Fibroblast of skin of left quadriceps (primary cell): ENCODE measurements at places on chromosomes 11 and 22.

- no peak for DNase-seq
Observed at GRCh38 chr11:102926517-102926916, 29.0 kb downstream of the MMP13 start.

- DNase-seq, result no peak
Observed at GRCh38 chr11:47848700-47849155, 578 bp upstream of the NUP160 start.

DNA sequence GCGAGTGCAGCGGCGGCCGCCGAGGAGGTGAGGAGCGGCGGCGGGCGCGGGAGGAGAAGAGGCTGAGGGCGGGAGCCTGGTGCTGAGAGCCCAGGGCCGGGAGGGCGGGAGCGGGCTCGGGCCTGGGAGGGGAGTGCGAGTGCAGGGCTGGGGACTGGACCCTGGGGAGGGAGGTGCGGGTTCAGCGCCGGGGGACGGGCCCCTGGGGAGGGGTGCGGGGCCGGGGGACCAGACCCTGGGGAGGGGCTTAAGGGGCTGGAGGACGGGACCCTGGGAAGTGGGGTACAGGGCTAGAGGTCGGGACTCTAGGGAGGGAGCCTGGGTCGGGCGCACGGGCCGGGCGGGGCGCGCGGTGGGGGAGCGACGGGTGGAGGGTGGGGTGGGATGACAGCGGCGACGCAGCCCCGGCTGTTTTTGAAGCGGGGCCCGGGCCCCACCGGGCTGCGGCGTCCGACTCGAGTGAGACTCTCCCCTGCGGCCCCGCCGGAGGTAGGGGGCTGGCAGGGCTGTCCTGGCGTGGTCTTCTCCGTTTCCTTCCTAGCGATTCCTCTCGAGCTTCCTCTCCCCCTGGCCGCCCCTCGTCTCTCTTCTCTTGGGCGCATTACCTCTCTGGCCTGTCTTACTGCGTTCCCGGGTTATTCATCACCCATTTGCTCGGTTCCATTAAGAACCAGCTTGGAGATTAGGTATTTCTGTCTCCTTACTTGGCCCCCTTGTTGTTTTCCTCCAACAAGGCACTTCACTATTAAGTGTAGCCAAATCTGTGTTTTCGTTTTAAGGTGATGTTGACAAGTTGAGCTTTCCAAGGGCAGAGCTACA, 754 bp downstream of the NUP50 start:
- DNase-seq, result no peak

DNA sequence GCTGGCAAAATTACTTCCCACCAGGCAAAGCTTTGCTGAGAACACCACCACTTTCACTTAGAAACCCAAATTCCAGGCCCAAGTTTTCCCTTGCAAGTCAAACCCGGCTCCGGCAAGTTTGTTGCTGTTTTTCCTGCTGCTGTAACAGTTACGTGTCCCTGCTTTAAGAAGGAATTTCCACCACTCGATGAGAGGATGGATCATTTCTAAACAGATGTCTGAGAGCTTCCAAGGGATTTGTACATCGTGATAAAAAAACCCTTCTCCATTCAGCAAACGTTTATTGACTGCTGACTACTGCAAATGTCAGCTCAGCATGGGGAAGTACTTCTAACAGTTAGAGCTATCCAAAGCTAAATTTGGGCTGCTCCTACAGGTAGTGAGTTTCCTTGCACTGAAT, 19.7 kb downstream of the P2RX3 start:
- DNase-seq, result no peak

DNA sequence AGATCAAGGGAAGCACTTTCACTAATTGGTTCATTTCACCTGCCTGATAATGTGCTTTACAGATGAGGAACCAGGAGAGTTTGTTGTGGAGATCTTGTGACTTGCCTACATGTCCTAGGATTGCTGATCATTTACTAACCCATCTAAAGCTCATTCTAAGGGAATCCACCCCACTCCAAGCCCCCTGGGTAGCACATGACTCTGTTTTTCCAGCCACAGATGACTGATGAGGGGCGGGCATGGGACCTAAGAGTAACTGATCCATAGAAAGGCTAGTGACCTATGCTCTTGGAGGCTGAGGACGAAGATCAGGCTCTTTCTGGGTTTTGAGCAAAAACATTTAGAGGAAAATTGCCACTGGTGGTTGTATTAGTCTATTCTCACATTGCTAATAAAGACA, 378.1 kb downstream of the CADM1 start:
- DNase-seq, result no peak

DNA sequence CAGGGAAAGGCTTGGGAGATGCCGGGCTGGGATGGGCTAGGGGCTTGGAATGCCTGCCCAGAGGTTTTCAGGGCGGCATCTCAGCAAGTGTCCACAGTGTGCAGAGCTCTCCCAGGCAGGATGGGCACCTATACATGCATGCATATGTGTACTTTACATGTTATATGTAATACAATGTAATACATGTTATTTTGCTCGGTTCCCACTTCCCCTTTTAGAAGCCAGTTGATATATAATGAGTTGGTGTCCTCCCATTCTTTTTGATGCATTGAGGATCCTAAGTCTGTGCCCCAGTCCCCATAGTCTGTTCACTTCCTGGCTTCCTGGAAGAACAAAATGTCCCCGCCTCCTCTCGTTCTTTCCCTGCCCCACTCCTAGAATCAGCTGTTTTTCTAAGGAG, 20.1 kb upstream of the EIF3D start:
- DNase-seq, result no peak

DNA sequence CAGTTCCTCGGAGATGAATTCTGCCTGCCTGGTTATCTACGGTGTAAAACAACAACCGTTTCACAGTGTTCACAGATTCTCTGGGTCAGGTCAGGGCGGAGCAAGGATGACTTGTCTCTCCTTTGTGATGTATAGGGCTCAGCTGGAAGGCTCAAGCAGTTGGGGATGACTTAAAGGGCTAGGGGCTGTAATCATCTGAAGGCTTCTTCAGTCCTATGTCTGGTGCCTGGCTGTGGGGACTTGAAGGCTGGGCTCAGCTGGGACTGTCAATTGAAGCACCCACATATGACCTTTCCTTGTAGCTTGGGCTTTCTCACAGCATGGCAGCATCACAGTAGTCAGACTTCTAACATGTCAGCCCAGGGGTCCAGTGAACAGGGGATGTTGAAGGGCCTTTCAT, 29.3 kb downstream of the EIF3F start:
- DNase-seq, result no peak

- DNase-seq, result no peak
Observed at GRCh38 chr11:35650006-35650405, 12.6 kb upstream of the TRIM44 start.

GRCh38 chr22:50313600-50313999, 6.2 kb upstream of the PLXNB2 start:
- DNase-seq, result no peak

DNA sequence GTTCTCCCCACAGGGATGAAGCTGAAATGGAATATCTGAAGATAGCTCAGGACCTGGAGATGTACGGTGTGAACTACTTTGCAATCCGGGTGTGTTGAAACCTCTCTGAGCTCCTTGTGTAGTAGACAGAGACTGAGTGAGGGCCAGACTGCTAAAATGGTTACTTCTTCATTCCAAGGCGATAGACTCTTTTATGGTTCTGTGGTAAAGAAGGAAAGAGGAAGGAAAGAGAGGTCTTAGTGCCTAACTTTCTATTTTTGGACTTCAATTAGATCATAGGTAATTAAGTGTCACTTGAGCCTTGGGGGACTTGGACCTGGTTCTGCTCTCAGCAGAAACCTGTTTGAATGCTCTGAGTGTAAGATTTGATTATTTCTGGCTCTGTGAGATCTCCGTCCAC, 54.7 kb downstream of the NF2 start:
- DNase-seq, result no peak

- no peak for DNase-seq
Observed at GRCh38 chr11:132872211-132872610, 660.1 kb downstream of the OPCML start.

- DNase-seq, result no peak
Observed at GRCh38 chr22:30425616-30426387, at the start of gene MTFP1. Gene MTFP1 (plus strand): TSS chr22:30425768. CDS start chr22:30425880, 112 bp downstream.

GRCh38 chr22:43228330-43228729, 41.4 kb upstream of the TTLL12 start:
- no peak for DNase-seq

DNA sequence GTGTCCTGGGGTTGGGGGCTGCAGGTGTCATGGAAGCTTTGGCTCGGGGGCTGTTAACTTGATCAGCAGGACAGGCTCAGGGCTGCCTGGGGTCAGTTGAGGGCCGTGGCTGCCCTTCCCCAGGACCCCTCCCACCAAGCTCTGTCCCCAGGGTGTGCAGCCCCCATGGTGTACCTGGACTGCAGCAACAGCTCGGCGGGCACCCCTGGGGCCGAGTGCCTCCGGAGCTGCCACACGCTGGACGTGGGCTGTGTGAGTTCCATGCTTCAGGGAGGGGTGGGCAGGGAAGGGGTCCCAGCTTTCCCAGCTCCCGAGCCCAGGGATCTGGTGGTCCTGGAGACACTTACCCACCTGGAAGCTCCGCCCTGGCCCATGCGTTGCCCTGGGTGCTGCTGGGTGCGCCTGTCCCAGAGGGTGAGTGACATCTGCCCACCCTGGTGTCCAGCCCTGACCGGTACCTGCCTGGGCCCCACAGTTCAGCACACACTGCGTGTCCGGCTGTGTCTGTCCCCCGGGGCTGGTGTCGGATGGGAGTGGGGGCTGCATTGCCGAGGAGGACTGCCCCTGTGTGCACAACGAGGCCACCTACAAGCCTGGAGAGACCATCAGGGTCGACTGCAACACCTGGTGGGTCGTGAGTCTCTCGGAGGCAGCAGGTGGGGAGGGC, 11.3 kb downstream of the MUC5B start:
- DNase-seq, result no peak

- DNase-seq, result no peak
Observed at GRCh38 chr11:11304550-11304949, 48.5 kb downstream of the CSNK2A3 start.

DNA sequence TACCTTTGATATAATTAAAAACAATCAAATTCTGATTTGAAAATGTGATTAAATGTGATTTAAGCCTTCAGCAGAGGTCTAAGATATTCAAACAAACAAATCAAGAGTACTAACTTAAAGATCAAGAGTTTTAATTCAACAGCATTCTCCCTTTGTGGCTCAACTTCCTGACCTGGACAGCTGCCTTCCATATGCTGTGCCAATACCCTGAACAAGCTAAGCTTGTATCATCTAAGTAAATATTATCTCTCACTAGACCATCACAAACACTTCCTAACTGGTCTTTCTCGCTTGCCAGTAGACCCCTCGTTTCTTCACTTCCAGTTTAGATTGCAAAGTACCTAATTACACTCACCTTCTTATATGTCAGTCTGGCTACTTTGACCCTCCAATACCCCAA, 35.9 kb upstream of the P4HA3 start:
- no peak for DNase-seq

- no peak for DNase-seq
Observed at GRCh38 chr11:106691807-106692365, 326.4 kb downstream of the GUCY1A2 start.

- no peak for DNase-seq
Observed at GRCh38 chr22:19579115-19579811, 55.1 kb upstream of the CLDN5 start.

DNA sequence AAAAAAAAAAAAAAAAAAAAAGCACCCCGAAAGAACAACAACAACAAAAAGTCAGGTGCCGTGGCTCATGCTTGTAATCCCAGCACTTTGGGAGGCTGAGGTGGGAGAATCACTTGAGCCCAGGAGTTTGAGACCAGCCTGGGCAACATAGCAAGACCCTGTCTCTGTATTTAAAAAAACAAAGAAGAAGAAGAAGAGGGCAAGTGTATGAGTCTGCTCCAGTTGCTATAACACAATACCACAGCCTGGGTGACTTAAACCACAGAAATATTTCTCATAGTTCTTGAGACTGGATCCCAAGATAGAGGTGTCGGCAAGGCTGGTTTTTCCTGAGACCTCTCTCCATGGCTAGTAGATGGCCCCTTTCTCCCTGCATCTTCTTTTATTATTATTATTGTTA, 12.4 kb downstream of the CRYBA4 start:
- no peak for DNase-seq

- DNase-seq, result no peak
Observed at GRCh38 chr11:17386331-17387084, 2.0 kb downstream of the KCNJ11 start.

- no peak for DNase-seq
Observed at GRCh38 chr22:35128637-35129036, 62.7 kb downstream of the ISX start.

- DNase-seq, result no peak
Observed at GRCh38 chr11:69841859-69842698, 22.9 kb upstream of the FGF3 start.

DNA sequence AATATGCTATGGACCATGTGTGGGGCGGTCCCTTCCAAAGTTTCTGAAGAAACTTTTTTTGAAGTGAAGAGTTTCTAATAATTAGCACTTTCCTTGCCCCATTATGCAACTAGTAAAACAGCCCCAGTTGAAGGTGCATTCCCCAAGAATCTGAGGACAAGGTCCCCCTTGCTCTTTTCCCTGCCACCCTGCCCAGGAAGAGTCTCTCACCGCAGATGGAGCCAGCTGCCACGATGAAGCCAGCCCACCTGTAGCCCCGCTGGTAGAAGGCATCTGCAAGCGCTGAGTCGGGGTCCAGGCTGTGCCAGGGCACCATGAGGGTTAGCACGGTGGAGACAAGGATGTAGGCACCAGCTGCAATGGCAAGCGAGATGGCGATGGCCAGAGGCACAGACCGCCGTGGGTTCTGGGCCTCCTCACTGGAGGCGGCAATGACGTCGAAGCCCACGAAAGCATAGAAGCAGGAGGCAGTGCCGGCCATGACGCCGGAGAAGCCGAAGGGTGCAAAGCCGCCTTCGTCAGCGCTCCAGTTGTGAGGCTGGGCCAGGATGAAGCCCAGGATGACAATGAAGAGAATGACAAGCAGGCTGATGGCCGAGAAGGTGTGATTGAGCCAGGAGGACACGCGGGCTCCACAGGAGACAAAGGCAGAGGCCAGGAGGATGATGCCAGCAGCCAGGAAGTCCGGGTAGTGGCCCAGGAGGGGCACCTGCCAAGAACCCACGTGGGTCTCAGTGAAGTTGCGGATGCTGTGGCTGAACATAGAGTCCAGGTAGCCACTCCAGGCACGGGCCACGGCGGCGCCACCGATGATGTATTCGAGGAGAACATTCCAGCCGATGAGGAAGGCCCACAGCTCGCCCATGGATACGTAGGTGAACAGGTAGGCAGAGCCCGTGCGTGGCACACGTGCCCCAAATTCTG, 1.5 kb downstream of the SLC7A4 start:
- DNase-seq, result no peak

GRCh38 chr11:133929401-133930052, 27.2 kb downstream of the IGSF9B start:
- no peak for DNase-seq

DNA sequence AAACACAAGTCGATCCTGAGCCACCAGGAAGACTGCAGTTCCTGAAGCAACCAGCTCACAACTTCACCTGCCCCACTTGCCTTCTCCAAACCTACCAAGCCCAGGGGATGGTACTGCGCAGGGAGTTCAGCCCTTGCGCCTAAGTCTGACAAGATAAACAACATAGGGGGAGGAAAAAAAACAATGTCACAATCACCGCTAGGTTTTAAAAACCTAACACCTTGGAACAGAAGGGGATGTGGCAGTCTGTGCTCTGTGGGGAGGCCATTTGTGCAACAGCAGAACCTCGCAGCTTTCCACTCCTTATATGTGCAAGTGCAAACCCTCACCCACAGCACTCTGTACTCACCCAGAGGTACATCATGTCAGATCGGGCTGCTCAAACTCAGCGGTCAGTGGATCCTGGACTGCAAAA, 134.2 kb downstream of the RBFOX2 start:
- no peak for DNase-seq
